Stimulated activated CD8-positive, alpha-beta memory T cell treated with anti-CD3 and anti-CD28 coated beads, Interleukin-4, amount 100 ng/mL, for 4 hours (primary cell): ENCODE measurements at places on chromosomes 4 and X.

GRCh38 chrX:153537526-153538295, 20.3 kb downstream of the ATP2B3 start:
- DNase-seq, result no peak

DNA sequence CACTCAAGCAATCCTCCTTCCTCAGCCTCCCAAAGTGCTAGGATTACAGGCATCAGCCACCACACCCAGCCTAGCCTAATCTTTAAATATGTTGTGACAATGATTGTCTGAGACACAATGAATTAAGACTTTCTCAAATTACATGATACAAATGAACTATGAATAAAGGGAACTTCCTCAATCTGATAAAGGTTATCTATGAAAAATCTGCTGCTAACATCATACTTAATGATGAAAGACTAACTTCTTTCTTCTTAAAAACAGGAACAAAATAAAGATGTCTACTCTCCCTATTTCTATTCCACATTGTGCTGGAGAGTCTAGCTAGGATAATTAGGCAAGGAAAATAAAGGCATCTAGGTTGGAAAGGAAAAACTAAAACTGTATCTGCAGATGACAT, 60.0 kb downstream of the PDHA1 start:
- DNase-seq, result no peak

GRCh38 chr4:118032691-118033090, 1.6 kb upstream of the NDST3 start:
- no peak for DNase-seq

DNA sequence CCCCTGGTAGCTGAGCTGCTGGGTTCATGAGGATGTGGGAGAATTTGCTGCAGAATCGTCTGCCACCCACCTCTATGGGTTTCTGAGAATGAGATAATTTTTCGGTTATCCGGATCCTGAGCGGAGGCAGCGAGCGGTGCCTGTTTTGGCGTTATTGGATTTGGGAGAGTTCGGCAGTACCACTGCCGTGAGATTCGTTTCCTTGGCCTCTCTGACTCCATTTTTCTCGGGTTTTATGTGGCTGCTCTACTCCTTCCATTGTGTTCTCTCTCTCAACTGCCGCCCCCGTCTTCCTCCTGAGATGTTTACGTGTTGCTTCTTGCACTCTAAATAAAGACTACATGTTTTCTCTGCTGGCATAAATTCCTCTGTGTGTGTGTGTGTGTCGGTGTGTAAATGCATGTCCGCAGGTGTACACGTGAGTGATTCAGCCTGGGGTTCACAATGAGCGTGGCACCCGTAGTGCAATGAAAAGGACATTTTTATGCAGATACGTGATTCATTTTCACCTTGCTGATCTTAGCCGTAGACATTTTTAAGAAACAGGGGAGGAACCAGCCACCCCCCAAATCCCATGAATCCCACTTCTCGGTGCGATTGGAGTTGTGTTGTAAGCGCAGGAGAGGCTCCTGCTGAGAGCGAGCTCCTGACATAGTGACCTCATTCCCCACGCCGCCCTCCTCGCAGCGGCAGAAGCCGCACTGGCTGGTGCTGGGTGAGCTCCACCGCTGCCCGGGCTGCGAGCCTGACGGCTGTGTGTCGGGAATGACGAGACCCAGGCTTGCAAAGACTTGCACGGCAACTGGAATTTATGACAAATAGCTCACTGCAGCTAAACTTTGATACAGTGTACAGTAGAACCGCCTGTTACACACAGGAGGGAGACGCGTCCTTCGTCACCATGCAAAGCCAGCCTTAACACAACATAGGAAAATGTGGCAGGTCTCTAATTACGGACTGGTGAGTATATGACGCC, 82.2 kb downstream of the STOX2 start:
- DNase-seq, result no peak

DNA sequence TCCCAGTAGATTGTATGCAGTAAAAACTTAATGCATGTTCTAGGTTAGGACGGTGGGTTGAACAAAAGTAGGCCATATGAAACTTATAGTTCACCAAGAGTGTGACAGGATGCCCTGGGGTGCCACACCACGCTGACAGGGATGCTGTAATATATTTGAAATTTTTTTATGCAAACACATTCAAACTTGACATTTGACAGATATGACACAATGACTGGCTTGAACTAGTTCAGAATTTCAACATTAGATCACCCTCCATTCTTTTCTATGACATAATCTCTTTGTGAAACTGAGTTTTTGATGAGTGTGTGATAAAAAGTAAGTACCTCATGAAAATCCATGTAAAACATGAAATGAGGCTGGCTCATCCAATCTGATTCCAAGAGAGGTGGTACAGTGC, 198.4 kb downstream of the PALLD start:
- no peak for DNase-seq

GRCh38 chr4:155667222-155667567, 547 bp downstream of the GUCY1A1 start:
- no peak for DNase-seq

- DNase-seq, result peak; percentile 8
These were observed 37.5 kb downstream of the PGRMC1 start for GRCh38 chrX:119273420-119274192.

- peak; percentile 60 for DNase-seq
These were observed at the start of gene GNPDA2 for GRCh38 chr4:44726038-44726871. GNPDA2 (minus strand) TSS chr4:44726556; CDS start chr4:44722207, 4,349 bp downstream.

DNA sequence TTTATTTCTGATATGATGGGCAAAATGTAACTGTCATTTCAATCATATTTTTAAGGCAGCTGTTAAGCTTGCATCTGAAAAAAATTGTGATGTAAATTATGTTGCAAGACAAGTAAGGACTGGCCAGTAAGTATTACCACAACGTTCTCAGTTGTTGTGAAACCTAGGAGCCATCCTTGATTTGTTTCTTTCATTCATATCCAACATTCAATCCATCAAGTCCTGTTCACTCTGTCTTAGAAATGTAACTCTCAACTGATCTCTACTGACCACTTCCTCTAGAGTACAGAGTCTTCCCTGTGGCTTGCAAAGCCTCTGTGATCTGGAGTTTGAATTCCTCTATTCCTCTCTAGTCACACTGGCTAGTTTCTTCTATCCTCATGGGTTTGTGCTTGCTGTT, 161.4 kb upstream of the MAD2L1 start:
- DNase-seq, result no peak

DNA sequence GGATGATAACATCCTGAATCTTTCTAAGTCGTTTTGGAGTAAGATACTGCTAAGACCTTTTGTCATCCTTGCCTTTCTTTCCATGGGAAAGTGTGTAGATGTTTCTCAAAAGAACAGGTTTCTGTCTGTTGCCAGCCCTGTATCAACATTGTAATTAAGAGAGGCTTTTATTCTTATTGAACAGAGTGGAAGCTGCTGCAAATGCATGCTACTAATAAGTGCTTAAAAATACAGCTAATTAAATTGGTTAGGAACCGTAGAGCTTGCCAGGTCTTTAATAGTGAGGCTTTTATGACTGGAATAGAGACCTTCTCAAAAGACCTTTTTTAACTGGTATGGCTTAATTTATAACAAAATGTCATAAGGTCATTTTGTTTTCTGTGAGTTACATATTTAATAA, 34.4 kb downstream of the INTU start:
- DNase-seq, result no peak

DNA sequence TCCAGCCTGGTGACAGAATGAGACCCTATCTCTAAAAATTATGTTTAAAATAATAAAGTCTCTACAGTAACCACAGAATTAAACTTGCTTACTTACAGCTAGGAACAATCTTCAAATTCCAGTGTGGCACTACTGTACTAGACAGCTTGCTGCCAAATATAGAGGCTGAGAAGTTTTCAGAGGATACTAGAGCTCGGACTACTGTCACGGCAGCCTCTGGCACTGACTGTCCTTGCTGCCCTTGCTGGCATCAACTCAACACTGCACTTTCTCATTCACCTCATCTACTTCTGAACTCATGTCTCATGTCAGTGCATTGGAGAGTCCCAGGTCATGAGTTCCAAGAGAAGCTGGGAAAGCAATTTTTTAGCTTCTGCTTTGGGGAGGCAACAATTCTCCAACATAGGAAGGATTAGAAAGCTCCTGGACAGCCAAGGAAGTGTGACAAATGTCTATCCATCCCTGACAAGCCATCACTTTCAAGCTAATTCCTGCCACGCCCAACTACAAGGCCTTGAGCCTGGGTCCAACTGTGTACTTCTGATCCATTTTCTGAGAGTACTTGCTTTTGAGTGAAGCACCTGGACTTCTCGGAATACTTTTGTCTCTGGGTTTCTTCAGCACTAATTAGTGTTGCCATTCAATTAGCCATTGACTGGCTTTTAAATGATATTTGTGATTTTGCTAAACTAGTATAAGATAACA, 98.6 kb upstream of the NR3C2 start:
- no peak for DNase-seq

GRCh38 chr4:85823295-85823694, 348.3 kb downstream of the ARHGAP24 start:
- DNase-seq, result no peak

GRCh38 chrX:68985135-68985755, 156.4 kb downstream of the EFNB1 start:
- DNase-seq, result no peak

DNA sequence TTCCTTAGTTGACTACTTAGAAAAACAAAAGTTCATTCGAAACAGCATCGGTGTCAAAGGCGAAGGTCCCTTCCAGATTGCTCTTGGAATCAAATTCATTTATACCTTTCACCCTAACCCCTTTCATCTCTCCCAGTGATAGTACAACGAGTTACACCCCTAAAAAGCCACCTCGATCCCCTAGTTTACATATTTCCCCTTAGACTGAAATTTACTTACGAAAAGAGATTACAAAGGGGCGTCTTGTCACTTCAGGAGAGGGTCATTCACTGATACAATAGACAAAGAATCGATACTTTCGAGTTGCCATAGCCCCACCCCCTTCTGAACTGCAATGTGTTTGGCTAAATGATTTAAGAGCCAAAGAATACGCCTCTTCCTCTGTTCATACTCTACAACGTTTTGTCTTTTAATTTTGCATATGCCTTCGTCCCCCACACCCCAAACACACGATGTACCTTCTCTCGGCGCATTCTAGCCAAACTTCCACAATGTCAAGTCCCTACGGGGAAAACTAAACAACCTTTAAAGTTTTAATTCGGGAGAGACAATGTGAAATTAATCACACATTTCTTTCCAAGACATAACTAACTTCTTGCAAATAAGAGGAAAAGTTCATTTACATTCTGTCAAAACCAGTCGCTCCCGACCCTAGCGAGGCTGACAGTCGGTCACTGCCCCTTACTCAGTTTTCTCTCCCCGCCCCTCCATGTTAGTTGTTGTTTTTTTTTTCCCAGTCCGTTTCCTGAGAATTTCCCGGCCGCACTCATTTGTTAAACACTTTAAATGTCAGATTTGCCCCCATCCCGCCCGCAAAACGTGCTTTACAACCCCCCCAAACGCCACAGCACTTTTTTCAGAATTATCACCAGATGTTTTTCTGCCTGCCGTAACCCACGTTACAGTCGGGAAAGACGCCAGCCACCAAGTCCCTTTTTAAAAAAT, 88.6 kb downstream of the HPRT1 start:
- DNase-seq, result no peak

DNA sequence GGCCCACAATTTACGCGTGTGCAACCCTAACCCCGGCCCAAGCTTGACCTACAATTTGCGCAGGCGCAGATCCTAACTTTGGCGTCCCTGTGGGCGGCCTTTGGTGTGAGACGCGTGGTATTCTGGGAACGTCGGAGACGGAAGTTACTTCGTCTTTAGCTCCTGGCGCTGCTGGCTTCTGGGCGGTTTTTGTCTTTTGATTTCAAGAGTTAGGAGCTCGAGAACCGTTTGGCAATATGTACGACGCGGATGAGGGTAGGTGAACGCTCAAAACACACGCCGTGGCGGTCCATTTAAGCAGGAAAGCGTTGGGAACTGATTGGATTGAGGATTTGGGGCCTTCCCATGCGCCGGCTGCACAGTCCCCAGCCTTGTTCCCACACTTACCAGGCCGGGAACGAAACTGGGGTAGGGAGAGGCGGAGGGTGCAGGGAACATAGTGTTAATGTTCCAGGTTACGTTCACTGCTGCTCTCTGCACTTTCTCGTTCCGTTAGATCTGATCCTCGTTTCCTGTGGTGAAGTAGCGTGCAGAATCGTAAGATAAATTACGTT, at the start of gene POLR2B:
Gene POLR2B (plus strand): TSS at position 147 of the 554 bp plus-strand sequence. CDS start 90 bp downstream, at position 237.
- peak; percentile 78 for DNase-seq

- no peak for DNase-seq
These were observed 4.6 kb upstream of the CDKL2 start for GRCh38 chr4:75634951-75635350.

- DNase-seq, result no peak
These were observed 128.2 kb upstream of the ENPEP start for GRCh38 chr4:110347805-110348204.

GRCh38 chr4:123699880-123700771, 303.5 kb downstream of the SPRY1 start:
- DNase-seq, result no peak
